Kidney capillary endothelial cell (primary cell): ENCODE measurements at places on chromosomes 7 and 10.

DNA sequence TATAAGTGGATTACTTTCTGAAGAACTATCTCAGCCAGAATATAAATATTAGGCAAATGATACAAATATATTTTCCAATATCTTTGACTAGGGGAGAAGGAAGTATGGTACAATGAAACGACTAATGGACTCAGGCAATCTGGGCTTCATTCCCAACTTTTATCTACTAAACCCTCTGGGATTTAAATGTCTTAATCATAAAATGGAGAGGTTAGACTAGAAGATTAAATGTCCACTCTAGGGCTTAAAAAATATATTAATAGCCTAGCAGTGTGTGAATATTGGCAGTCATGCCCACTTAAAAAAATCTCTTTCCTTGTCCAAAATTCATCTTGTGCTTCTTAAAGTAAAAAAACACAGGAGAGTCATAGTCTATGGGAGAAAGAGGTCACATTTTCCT is 98.3 kb downstream of the CTTNBP2 start:
- DNase-seq, result no peak

GRCh38 chr7:31549611-31550010 is 35.7 kb downstream of the ITPRID1 start:
- DNase-seq, result no peak

DNA sequence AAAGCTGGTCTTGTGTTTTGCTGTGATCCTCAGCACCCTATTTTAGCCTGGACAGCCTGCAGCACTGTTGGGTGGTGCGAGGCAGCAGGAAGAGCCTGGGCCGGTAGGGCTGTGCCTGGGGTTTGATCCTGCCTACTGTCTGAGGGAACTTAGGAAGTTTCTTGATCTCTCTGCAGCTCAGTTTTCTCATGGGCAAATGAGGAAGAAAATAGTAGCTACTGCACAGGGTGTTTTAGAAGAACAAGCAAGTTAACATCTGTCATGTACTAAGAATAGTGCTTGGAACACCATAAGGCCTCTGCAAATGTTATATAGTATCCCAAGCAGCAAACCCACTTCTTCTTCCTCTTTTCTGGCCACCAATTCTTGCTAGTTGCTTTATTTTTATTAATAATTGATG is 12.0 kb upstream of the AGR2 start:
- no peak for DNase-seq

- DNase-seq, result no peak
These were observed 5.2 kb downstream of the NAMPT start for GRCh38 chr7:106279425-106280197.

DNA sequence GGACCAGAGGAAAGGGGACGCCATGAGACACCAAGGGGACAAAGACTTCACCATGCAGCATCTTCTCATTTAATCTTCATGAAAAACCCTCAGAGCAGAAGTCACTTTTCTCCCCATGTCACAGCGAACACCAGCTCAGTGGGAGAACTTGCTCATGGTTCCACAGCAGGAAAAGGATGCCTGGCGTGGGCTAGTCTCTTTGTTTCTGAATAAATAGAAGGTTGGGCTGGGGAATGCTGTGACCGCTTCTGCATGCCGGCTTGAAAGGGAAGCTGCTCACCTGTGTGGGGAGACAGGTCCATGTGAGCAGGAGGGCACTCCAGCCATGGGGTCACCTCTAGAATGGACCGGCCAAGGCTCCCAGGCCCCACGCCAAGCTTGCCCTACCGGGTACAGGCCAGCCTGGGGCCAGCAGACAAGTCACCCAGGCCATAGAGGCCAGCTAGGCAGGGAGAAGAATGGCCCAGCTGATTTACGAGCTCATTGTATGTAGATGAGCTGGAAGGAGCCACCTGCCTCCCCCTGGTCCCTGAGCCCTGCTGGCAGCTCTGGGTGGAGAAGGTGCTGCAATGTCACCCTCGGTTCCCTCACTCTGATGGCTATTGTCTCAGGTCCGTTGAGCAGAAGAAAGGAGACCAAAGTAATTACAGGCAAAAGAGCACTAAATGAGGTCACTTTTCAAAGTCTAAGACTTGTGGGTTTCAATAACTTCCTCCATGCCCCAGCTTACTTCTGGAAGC is 82.0 kb upstream of the PDZD8 start:
- DNase-seq, result no peak

DNA sequence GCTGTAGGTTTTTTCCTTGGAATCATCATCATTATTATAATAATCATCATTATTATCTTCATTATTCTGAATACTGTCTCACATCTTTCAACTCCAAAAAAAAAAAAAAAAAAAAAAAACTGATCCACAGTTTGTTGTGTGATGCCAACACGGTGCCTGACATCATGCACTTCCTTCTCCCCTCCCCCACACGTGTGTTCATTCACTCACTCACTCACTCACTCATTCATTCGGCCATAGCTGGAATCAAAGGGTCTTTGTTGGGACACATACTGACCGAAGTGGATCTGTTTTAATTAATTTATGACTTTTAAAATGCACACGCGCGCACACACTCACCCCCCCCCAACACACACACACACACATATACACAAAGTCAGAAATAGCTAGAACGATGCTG is 177.8 kb downstream of the PIP4K2A start:
- no peak for DNase-seq

DNA sequence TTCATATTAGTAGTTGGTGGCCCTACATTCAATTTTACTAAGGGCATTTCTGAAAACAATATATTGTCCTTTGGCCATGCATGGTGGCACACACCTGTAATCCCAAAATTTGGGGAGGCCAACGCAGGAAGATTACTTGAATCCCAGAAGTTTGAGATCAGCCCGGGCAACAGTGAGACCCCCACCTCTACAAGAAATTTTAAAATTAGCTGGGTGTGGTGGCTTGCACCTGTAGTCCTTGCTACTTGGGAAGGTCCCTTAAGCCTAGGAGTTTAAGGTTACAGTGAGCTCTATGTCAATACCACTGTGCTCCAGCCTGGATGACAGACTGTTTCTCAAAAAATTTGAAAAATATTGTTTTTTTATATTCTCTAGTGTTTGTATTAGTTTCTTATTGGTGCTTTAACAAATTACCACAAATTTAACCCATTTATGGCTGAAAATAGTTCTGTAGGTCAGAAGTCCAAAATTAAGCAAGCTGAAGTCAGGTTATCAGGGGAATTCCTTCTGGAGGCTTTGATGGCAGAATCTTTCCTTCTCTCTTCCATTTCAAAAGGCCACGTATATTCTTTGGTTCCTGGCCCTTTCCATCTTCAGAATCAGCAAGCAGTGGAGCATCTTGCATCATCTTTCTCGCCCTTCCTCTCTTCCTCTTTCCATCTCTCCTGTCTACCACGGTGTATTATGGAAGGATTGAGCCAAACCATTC is 12.4 kb downstream of the CBX3 start:
- DNase-seq, result no peak

DNA sequence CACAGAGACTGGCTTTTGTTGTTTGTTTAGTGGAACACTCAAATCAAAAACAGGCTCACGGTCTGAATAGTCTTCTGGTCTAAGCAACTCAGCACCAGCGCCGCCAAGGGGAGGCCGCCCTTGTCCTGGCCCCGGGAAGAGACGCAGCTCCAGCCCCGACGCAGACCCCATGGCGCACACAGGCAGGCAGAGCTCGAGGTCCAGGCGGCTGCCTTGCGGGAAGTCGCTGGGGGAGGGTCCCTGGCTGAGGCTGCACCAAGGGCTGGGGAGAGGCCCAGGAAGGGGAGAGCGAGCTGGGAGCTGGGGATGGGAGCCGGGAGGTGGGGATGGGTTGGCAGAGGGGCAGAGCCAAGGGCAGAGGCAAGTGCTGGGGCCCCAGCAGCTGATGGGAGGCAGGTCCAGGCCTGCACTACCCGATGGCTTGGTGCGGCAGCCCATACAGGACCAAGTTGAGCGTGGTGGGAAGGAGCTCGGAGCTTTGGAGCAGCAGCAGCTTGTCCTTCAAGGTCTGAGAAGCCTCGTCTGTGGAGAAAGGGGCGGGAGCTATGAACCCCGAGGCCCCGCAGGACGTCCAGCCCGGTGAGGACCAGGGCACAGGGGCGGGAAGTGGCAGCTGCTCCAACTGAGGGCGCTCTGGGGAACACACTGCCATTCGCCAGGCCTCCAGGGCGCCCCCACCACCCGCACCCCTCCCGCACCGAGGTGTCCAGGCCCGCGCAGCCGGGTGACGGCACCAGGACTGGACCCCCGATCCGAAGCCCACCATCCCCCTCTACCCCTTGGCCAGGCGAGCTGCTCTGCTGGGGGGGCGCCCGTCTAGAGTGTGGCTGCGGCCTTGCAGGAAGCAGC is 22.7 kb upstream of the NKX6-2 start:
- DNase-seq, result no peak

DNA sequence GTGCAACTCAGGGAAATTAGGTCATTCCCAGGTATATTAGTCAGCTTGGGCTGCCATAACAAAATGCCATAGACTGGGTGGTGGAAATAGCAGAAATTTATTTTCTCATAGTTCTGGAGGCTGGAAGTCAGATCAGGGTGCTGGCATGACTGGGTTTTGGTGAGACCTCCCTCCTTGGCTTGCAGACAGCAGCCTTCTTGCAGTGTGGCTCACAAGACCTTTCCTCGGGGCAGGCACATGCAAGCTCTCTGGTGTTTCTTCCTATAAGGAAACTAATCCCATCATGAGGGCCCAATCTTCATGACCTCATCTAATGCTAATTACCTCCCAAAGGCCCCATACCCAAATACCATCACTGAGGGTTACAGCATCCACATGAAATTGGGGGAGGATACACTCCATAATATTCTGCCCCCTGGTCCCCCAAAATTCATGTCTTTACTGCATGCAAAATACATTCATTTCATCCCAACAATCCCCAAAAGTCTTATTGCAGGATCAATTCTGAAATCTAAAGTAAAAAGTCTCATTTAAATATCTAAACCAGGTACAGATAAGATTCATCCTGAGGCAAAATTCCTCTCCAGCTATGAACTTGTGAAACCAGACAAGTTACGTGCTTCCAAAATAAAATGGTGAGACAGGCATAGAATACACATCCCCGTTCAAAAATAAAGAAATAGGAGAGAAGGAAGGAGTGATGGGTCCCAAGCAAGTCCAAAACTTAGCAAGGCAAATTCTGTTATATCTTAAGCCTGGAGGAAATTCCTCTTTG is 17.4 kb upstream of the CBLL1 start:
- DNase-seq, result no peak

DNA sequence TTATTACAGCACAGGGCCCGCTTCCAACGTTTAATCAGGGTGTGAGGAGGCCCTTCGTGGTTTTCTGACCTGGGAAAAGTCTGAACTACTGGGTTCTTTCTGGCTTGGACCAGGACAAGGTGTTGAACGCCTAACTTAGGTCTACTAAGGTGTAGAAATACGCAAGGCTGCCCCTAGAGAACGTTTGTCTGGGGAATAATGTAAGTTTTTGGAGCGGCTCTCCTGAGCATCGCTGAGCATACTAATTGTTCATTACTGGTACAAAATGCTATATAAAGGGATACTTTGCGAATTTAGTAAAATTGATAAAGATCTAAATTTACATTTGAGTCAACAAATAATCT is 32.4 kb upstream of the TOMM7 start:
- DNase-seq, result no peak

GRCh38 chr10:102652170-102652916 is 8.1 kb downstream of the TRIM8 start:
- DNase-seq, result no peak

GRCh38 chr7:5766321-5766761 is 15.1 kb downstream of the RNF216 start:
- DNase-seq, result no peak

GRCh38 chr7:132183781-132184380 is 392.4 kb downstream of the PLXNA4 start:
- no peak for DNase-seq
